ENCODE measurements at places on chromosomes 7 and 10.
A peak's percentile ranks its signal among the peaks of the same experiment; 100 is the strongest.

GRCh38 chr7:90607196-90607595 is 11.1 kb downstream of the CDK14 start:
- no peaks in the 10 kb centered on the region for H3K27me3 ChIP-seq
- no peak overlapping the region for H3K27ac ChIP-seq
- no peak overlapping the region for H3K4me3 ChIP-seq
- H3K4me1 ChIP-seq = peaks cover 5% of the 10 kb centered on the region
- peaks cover 3% of the 10 kb centered on the region for H3K36me3 ChIP-seq
- no peak for DNase-seq

GRCh38 chr7:37070471-37070870 is 346.2 kb upstream of the AOAH start:
- H3K27me3 ChIP-seq = no peaks in the 10 kb centered on the region
- H3K4me3 ChIP-seq = no peak overlapping the region
- no peaks in the 10 kb centered on the region for H3K4me1 ChIP-seq
- no peak for DNase-seq
- H3K27ac ChIP-seq = no peak overlapping the region
- no peaks in the 10 kb centered on the region for H3K36me3 ChIP-seq

- peaks cover 70% of the 10 kb centered on the region for H3K27me3 ChIP-seq
- H3K4me1 ChIP-seq = peaks cover 13% of the 10 kb centered on the region
- H3K27ac ChIP-seq = no peak overlapping the region
- H3K36me3 ChIP-seq = no peaks in the 10 kb centered on the region
Measured at GRCh38 chr10:69685426-69685801, 55.4 kb downstream of the FAM241B start.

- H3K36me3 ChIP-seq = no peaks in the 10 kb centered on the region
- no peak overlapping the region for H3K27ac ChIP-seq
- H3K4me3 ChIP-seq = no peak overlapping the region
- DNase-seq = no peak
- H3K27me3 ChIP-seq = no peaks in the 10 kb centered on the region
Measured at GRCh38 chr7:147607157-147607800, 983.3 kb upstream of the C7orf33 start.

DNA sequence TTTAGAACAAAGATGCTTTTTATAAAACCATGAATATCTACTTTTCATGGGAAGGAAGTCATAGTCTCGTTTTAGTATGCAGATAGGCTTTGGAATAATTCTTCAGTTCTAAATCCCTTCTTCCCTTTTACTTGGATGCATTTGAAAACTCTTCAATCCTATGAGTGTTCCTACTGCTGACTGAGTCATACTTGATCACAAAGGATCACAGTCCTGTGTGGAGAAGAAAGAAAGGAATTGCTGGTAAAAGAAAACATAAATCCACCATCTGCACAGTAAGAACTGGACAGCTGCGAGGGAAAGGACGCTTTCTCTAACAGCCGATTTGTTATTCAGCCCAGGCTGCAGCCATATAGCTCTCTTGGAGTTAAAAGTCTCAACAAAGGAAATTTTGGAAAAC is 209.9 kb downstream of the SEMA3E start:
- no peak for DNase-seq
- H3K4me1 ChIP-seq = no peaks in the 10 kb centered on the region
- peak overlapping the region; percentile 43 for H3K27ac ChIP-seq
- no peaks in the 10 kb centered on the region for H3K27me3 ChIP-seq
- no peak overlapping the region for H3K4me3 ChIP-seq

GRCh38 chr10:69963178-69963834 is 89.3 kb upstream of the MACROH2A2 start:
- no peak overlapping the region for H3K4me3 ChIP-seq
- H3K27me3 ChIP-seq = peaks cover 24% of the 10 kb centered on the region

DNA sequence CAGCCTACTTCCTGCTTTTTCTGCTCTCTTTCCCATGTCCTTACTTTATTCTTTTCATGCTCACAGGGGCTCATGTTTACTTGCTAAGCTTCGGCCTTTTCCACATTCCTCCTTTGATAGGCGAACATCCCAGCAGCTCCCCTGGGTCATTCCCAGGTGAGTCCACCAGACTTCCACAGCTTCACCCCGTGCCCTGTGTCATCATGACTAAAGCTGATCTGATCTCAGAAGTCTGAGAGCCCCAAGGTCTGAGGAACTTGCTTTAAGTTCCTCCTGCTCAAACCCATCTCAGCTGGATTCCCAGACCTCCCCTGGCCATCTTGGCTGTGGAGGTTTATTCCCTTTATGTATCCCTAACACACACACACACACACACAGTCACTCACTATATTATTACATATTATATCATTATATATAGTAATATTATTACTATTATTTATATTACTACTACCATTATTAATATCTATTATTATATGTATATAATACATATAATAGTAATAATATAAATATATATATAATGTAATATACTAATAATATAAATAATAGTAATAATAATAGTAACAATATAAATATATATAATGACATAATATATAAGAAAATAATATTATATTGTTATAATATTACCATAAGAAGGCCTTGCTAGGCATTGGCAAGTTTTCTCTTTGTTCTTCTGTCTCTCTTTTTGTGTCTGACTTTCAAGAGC is 295.9 kb downstream of the PTEN start:
- H3K27me3 ChIP-seq = no peaks in the 10 kb centered on the region
- no peaks in the 10 kb centered on the region for H3K36me3 ChIP-seq
- peaks cover 6% of the 10 kb centered on the region for H3K4me1 ChIP-seq
- no peak overlapping the region for H3K4me3 ChIP-seq
- no peak for DNase-seq

- no peaks in the 10 kb centered on the region for H3K4me1 ChIP-seq
- H3K4me3 ChIP-seq = no peak overlapping the region
- no peaks in the 10 kb centered on the region for H3K27me3 ChIP-seq
Measured at GRCh38 chr10:98619446-98619845, 172.7 kb upstream of the HPS1 start.

GRCh38 chr10:45461034-45461433 is 87.0 kb downstream of the ALOX5 start:
- no peak overlapping the region for H3K4me3 ChIP-seq
- H3K36me3 ChIP-seq = peaks cover 54% of the 10 kb centered on the region
- H3K27me3 ChIP-seq = no peaks in the 10 kb centered on the region
- peaks cover 8% of the 10 kb centered on the region for H3K4me1 ChIP-seq
- DNase-seq = no peak

DNA sequence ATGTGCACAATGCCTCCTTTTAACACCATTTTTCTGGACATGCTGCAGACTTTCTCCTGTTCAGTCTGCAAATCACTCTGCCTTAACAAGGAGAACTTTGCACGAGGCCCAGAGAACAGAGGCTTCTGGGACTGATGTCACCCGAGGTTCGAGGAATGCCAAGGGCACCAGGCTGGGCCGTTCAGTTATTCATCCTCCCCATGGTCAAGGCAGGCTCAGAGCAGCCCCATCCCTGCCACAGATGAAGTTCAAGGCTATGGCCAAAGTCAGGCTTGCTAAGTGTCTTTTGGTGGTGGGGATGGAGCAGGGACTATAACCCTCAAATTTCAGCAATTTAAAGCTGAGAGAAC is 9.4 kb upstream of the DUSP5 start:
- no peak overlapping the region for H3K4me3 ChIP-seq
- no peak overlapping the region for H3K27ac ChIP-seq
- H3K4me1 ChIP-seq = peaks cover 9% of the 10 kb centered on the region

DNA sequence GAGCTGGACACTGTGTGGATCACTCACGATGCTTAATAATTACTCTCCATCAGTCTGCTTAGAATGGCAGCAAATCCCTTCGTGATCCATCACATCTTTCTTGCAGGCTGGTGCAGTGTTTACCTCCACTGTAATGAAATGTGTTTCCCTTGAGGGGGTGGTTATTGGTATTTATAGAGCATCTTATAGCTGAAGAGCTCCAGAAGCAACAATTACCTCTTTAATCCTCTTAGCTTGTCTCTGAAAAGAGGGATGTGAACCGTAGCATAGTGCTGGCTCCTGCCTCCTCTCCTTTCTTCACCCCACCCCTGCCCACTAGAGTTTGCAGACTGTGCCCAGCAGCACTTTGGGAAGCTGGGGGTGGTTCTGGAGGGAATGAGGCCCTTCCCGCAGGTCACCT is 132.6 kb downstream of the CAMK1D start:
- H3K36me3 ChIP-seq = no peaks in the 10 kb centered on the region
- no peak overlapping the region for H3K27ac ChIP-seq

DNA sequence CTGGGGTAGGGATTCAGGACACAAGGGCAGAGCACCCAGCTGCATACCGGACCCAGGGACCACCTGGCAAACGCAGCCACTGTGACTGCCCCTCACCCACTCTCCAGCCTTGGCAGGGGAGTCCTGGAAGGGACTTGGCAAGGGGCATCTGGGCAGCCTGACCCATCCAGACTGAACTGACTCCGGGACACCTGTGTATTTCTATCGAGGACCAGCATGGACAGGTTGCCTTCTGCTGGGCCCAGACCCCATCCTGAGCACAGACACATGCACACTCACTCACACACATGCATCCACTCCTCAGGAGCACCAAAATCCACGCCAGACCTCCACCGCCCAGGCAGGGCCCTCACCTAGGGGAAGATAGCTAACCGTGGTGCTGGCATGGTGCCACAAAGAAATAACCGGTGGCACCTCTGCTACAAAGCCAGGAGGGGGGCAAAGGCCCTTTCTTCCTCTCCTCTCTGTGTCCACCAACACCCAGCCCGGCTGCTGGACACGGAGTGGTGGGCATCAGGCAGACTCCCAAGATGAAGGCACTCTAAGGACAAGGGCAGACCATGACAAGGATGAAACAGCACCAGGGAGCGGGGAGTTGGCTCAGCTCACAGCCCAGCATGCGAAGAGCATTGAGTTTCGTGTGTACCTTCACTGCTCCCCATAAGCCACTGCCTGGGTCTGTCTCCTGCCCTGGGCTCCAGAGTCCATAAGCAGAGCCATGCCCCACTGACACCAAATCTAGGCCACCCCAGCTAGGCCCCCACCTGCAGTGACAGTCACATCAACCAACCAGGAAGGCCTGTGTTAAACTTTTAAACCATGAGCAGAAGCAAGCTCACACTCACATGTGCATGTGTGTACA is 35.3 kb downstream of the KCNH2 start:
- no peak overlapping the region for H3K4me3 ChIP-seq
- H3K27ac ChIP-seq = no peak overlapping the region
- H3K36me3 ChIP-seq = no peaks in the 10 kb centered on the region
